Activated CD4-positive, alpha-beta T cell treated with anti-CD3 and anti-CD28 coated beads for 4 hours (primary cell): ENCODE measurements at places on chromosomes 5 and 9.

GRCh38 chr9:70603020-70603411 lies 188.6 kb upstream of the KLF9 start:
- no peak for DNase-seq

DNA sequence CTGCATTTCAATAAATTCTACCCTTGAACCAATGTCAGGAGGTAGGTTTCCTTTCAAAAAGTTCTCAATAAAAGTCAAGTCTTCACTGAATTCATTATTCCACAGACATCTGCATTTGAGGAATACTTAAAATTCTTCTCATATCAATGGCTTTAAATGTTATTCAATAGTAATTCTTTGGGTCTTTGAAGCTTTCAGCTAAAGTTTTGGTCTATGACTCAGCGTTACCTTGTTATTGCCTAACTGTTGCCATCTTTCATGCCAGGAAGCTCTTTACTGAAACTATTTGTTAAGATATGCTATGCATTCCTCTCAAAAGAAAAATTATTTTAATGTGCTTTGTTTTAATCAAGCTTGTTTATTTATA lies 170.5 kb downstream of the NNT start:
- DNase-seq: no peak

- no peak for DNase-seq
Observed at GRCh38 chr5:89712134-89712700, 697.3 kb downstream of the CETN3 start.

DNA sequence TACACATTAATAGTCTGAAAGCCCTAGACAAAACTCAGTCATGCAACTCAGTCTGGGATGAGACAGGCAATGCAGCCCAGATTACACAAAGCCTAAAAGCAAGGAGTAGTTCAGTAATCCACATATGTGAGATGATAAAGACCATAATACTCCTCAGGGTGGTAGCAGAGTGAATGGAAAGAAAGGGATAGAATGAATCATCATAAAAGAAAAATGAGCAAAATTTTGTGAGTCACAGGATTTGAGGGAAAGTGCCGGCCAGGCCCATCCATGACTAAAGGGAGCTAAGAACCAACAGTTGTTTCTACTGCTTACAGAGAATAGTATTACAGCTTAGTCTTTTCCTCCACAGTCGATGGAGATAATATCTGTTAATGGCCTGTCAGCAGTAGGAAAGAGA lies 90.0 kb upstream of the POU5F2 start:
- no peak for DNase-seq

- DNase-seq: no peak
Observed at GRCh38 chr9:126157826-126158587, 168.6 kb upstream of the MVB12B start.
